Mesothelial cell of epicardium (in vitro differentiated cells): ENCODE measurements at places on chromosomes 3 and 15. TPM values are rescaled to one million over a fixed set of nuclear protein-coding genes. Genes with fewer than 3 reads are reported as not detected.

TRANK1 gene
- 68.3 to 80.4 TPM (median 76.8 TPM) in 3 replicates for total RNA-seq

DNA sequence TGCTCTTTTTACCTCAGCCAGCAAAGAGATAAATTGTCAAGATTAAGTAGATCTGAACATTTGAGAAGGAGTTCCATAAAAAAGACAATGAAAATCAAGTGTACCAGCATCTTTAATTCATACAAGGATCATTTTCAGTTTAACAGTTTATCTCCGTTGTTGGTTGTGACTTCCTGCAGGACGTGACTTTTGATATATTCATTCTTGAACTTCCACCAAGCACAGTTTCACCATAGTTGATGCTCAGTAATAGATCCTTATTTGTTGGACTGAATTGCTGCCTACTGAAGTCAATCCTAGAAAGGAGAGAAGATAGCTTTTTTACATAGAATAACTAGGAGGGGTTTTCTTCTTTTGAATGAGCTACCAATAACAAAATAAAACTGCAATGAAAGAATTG is 408.2 kb downstream of the LPP start:
- H3K27me3 ChIP-seq = no peaks in the 10 kb centered on the region
- H3K4me3 ChIP-seq = no peak overlapping the region
- no peak for DNase-seq

GRCh38 chr3:126847061-126847460 is 135.9 kb upstream of the PLXNA1 start:
- peaks cover 12% of the 10 kb centered on the region for H3K4me1 ChIP-seq
- no peak overlapping the region for H3K4me3 ChIP-seq
- peak; percentile 26 for DNase-seq

LRRC15 gene
- total RNA-seq = 0.05 TPM in 1 of 3 replicates, not detected in the others

CLDND1 gene
- total RNA-seq = 73.6 to 89.0 TPM (median 87.2 TPM) in 3 replicates

RASGRF1 gene
- 0.05 to 0.11 TPM (median 0.07 TPM) in 3 replicates for total RNA-seq

- H3K4me3 ChIP-seq = no peak overlapping the region
- no peak overlapping the region for H3K27ac ChIP-seq
- H3K36me3 ChIP-seq = peaks cover 2% of the 10 kb centered on the region
- DNase-seq = no peak
- H3K4me1 ChIP-seq = peaks cover 23% of the 10 kb centered on the region
Observed at GRCh38 chr3:151091685-151092345, 6.4 kb downstream of the MED12L start.

DNA sequence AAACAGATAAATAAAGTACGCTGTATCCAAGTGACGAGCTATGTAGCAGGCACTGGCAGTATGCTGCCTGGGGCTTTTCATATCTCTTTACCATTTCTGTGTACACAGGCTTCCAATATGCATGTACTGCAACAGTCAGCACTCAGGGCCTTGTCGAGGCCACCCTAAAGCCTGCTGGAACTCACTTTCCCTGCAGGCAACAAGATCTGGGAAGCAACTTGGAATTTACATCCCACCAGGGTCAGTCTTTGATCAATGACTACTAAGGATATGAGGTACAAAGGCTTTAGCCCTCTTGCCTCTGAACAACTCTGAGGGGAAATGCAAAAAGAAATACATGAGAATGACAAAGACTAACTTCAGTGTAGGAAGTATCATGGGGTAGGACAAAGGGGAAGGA is 101.8 kb upstream of the ARL6 start:
- peaks cover 2% of the 10 kb centered on the region for H3K27me3 ChIP-seq
- H3K4me1 ChIP-seq = peaks cover 30% of the 10 kb centered on the region
- H3K27ac ChIP-seq = peak overlapping the region; percentile 68
- H3K36me3 ChIP-seq = peaks cover 6% of the 10 kb centered on the region

DNA sequence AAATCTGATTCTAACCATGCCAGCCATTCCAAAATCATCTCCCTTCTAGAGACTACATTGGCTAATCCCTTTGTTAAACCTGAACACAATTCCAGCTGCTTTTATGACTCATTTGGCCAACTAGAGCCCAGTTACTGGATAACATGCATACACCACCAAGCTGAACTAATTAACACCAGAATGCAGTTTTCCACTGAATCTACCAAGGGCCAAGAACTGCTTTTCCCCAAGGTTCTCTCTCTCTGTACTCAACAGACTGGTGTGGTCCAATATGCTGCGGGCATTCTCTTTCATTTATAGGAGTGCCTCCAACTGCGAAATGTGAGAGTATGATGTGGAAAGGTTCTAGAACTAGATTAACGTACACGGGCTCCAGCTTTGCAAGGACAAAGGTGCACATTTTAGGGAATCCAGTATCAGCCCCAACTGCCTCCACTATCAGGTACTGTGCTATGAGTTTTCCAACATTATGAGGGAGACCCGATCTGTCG is 1.5 kb downstream of the CHSY1 start:
- peak overlapping the region; percentile 92 for H3K27ac ChIP-seq
- peaks cover 54% of the 10 kb centered on the region for H3K4me1 ChIP-seq
- peak overlapping the region; percentile 91 for H3K4me3 ChIP-seq
- no peaks in the 10 kb centered on the region for H3K27me3 ChIP-seq
- no peak for DNase-seq
- peaks cover 2% of the 10 kb centered on the region for H3K36me3 ChIP-seq

- peak overlapping the region; percentile 45 for H3K27ac ChIP-seq
- peaks cover 10% of the 10 kb centered on the region for H3K4me1 ChIP-seq
- no peak overlapping the region for H3K4me3 ChIP-seq
- DNase-seq = no peak
- peaks cover 19% of the 10 kb centered on the region for H3K36me3 ChIP-seq
Observed at GRCh38 chr3:139434764-139435307, 41.5 kb downstream of the RBP2 start.

DNA sequence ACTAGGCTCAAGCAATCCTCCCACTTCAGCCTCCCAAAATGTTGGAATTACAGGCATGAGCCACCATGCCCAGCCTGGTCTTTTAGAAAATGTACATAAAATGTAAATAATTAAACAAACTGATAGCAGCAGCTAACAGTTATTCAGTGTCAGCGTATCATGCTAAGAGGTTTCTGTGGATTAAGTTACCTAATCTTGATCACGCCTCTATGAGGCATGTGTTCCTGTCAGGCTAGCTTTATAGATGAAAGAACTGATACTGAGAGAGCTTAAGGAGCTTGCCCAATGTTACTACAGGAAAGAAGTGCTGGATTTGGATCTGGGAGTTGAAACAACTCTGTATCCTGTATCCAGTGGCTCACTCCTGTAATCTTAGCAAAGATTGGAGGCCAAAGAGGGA is 11.2 kb upstream of the MST1R start:
- peaks cover 11% of the 10 kb centered on the region for H3K36me3 ChIP-seq
- H3K27me3 ChIP-seq = peaks cover 17% of the 10 kb centered on the region
- no peak overlapping the region for H3K27ac ChIP-seq

DNA sequence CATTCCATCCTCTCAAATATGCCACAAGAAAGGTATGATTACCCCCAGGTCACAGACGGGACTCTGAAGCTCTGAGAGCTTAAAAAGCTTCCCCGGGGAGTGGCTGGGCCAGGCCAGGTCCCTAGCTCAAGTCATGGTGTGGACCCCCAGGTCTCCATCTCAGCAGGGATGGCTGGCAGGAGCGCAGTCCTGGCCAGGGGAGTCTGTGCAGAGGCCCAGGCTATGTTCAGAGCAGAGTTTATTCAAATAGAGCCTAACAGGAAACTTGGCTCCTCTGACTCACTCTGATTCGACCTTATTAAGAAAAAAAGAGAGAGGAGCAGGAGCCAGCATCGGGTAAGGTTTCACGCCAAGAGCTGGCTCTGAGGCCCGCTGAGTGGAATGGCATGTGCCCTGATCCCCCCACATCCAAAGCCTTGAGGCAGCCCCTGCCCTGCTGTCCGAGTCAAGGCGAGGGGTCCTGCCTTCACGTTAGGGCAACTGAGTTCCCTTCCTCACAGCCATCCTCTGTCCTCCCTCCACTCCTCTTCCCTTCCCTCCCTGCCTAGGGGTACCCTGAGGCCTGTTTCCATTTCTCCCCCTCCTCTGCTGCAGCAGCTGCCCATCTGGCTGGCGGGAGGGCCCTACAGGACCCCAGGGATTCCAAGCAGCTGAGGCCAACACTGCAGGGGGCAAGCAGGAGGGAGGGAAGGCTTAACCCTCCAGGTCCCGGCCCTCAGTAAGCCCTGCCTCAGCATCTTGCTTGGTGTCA is 1.9 kb upstream of the LOXL1 start:
- H3K27ac ChIP-seq = peak overlapping the region; percentile 92
- DNase-seq = no peak
- peaks cover 57% of the 10 kb centered on the region for H3K4me1 ChIP-seq
- H3K27me3 ChIP-seq = no peaks in the 10 kb centered on the region
- no peaks in the 10 kb centered on the region for H3K36me3 ChIP-seq
- no peak overlapping the region for H3K4me3 ChIP-seq

DNA sequence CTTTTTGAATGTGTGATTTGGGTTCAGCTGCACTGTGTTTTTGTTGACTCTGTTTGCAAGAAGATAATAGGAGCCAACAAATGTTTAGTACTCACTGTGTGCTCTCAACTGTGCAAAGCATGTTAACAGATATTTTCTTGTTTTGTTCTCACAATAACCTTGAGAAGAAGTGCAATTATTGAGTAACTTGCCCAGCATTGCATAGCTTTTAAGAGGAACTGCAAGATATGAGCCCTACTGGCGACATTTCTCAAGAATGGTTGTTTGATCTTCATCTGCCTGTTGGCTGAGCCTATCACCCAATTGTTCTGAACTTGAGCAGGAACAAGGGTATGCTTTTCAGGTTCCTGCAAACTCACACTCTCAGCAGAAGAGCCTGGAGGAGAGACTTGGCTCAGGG is 43.4 kb upstream of the AGBL1 start:
- H3K4me3 ChIP-seq = no peak overlapping the region
- no peaks in the 10 kb centered on the region for H3K4me1 ChIP-seq
- H3K36me3 ChIP-seq = no peaks in the 10 kb centered on the region
- no peak for DNase-seq
- peaks cover 36% of the 10 kb centered on the region for H3K27me3 ChIP-seq
- no peak overlapping the region for H3K27ac ChIP-seq

- peaks cover 35% of the 10 kb centered on the region for H3K36me3 ChIP-seq
- no peaks in the 10 kb centered on the region for H3K4me1 ChIP-seq
- no peak overlapping the region for H3K4me3 ChIP-seq
- H3K27ac ChIP-seq = no peak overlapping the region
- no peaks in the 10 kb centered on the region for H3K27me3 ChIP-seq
- DNase-seq = no peak
Observed at GRCh38 chr3:52721002-52721729, 15.3 kb downstream of the SPCS1 start.

DNA sequence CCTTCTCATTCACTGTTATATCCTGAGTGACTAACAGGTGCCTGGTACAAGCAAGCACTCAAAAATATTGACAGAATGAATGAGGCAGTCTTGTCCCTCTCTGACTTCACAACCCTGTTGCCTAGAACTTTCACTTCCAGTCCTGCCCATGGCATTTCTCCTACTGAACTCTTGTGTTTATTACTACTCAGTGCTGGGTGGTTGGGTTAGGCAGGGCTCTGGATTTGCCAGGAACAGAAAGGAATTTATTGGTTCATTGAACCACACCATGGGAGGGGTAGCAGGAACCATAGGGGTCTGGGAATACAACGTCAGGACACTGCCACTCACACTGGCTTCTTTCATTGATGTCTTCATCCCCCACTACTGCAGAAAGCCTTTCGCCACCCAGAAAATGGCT is 41.9 kb upstream of the SEMA4B start:
- H3K4me1 ChIP-seq = peaks cover 22% of the 10 kb centered on the region
- no peak overlapping the region for H3K27ac ChIP-seq
- no peaks in the 10 kb centered on the region for H3K27me3 ChIP-seq
- DNase-seq = no peak
- no peak overlapping the region for H3K4me3 ChIP-seq

MEX3B gene
- total RNA-seq = 29.8 to 31.9 TPM (median 30.8 TPM) in 3 replicates

TIMP4 gene
- 0.16 to 0.45 TPM (median 0.18 TPM) in 3 replicates for total RNA-seq

GRCh38 chr3:47761046-47761445 is 20.6 kb downstream of the SMARCC1 start:
- H3K4me1 ChIP-seq = peaks cover 3% of the 10 kb centered on the region
- DNase-seq = no peak
- no peaks in the 10 kb centered on the region for H3K27me3 ChIP-seq
- peaks cover 29% of the 10 kb centered on the region for H3K36me3 ChIP-seq
- H3K4me3 ChIP-seq = no peak overlapping the region

TLE3 gene
- total RNA-seq = 147 to 165 TPM (median 156 TPM) in 3 replicates

DNA sequence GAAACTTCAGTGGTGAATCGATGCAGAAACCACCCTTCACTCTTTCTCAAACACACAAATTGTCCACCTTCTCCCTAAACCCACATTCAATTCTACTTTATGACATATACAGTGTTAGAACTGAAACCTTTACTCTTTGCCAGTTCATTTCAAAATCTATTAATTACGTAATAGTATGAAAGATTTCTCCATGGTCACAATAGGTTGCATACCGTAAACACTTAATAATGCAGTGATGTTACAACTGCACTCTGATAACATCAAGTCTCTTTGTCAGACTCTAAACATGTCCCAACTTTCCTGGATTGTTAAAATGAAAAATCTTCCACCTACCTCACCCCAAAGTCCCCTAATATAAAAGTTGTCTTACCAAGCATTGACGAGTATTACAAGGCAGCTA is 111.8 kb upstream of the PROK2 start:
- no peaks in the 10 kb centered on the region for H3K36me3 ChIP-seq
- H3K4me3 ChIP-seq = no peak overlapping the region
- no peaks in the 10 kb centered on the region for H3K4me1 ChIP-seq
- H3K27ac ChIP-seq = no peak overlapping the region
- H3K27me3 ChIP-seq = peaks cover 21% of the 10 kb centered on the region

DNA sequence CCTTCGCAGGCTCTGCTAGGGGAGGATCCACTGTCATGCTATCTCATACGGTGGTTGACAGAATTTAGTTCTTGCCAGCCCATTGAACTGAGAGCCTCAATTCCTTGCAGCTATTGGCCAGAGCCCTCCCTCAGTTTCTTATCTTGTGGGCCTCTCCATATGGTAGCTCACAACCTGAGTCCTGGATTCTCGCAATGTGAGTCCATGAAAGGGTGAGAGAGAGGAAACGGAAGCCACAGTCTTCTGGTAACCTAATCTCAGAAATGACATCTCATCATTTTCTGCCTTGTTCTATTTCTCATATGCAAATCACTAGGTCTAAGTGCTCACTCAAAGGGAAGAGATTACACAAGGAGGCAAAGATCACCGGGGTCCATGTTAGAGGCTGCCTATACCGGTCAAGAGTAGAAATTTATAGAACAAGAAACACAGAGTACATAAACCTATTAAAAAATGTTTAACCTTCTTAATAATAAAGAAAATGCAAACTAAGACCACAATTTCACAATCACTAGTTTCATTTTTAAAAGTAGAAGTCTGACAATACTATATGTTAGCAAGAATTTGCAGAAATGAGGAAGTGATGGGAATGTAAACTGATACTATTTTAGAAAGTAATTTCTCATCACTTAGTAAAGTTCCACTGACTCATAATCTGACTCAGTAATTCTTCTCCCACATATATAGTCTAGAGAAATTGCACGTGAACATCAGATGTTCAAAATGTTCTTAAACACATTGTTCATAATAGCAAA is 378.4 kb upstream of the AGTR1 start:
- no peak for DNase-seq
- H3K27ac ChIP-seq = no peak overlapping the region
- peaks cover 22% of the 10 kb centered on the region for H3K27me3 ChIP-seq
- H3K4me1 ChIP-seq = peaks cover 1% of the 10 kb centered on the region

DUOXA2 gene
- not detected in 3 replicates for total RNA-seq
